ENCODE measurements at places on chromosomes 3 and 15.

- DNase-seq = no peak
These were observed 56.6 kb upstream of the ARHGEF3 start for GRCh38 chr3:56858331-56858730.

DNA sequence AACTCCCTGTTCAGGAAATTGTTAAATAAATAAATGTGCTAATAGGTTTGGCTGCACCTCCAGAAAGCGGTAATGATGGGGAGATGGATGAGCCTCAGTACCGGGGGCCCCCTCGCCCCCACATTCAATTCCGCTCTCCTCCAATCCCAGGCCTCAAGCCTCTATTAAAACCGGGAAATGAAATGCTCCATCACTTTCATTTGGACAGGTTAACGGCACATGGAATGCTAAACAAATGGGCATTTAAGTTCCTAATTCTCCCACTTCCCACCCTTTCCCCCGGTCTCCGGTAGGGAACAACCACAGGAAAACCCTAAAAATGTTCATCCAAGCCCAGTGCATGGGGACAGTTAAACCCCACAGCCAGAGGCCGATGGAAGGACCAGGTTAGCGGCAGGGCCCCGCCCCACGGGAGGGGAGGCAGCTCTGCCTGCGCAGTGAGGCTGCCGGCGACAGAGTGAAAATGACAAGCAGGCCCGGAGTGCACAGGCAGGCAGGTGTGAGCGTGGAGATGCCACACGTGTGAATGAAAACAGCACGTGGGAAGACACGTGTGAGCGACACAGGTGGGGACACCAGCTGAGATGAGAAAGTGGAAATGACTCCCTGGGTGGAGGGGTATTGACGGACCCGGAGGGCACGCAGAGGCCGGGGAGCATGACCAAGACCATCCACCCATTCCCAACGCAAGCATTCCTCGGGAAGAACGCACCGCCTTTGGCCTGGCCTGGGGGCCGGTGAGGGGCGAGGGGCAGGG lies 28.1 kb downstream of the RNU5B-1 start:
- no peak for DNase-seq

GRCh38 chr3:54251705-54252104 lies 129.4 kb downstream of the CACNA2D3 start:
- no peak for DNase-seq

- DNase-seq = no peak
These were observed 228.1 kb upstream of the ATP10A start for GRCh38 chr15:26091184-26091583.

DNA sequence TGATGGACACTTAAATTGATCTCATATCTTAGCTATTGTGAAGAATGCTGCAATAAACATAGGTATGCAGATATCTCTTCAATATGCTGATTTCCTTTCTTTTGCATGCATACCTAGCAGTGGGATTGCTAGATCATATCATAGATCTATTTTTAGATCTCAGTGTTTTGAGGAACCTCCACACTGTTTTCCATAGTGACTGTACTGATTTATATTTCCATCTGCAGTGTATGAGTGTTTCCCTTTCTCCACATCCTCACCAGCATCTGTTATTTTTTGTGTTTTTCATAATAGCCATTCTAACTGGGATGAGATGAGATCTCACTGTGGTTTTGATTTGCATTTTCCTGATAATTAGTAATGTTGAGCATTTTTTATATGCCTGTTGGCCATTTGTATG lies 17.1 kb upstream of the RASA2 start:
- DNase-seq = no peak

Data from GM12891 (cell line).